Myocyte (in vitro differentiated cells): ENCODE measurements at places on chromosomes 1 and 21. TPM values are rescaled to one million over a fixed set of nuclear protein-coding genes. Genes with fewer than 3 reads are reported as not detected.

HRNR gene
- total RNA-seq: not detected in 2 replicates

IL10RB gene
- total RNA-seq: 32.8 and 34.9 TPM in 2 replicates

BATF3 gene
- 0.51 and 0.94 TPM in 2 replicates for total RNA-seq

PTTG1IP gene
- total RNA-seq: 207 and 246 TPM in 2 replicates

FAM78B gene
- not detected in 2 replicates for total RNA-seq

CD1D gene
- 0.08 TPM in 1 of 2 replicates, not detected in the other for total RNA-seq

FGR gene
- 0.05 and 0.29 TPM in 2 replicates for total RNA-seq
